Hematopoietic multipotent progenitor cell treated with erythropoietin and hydrocortisone succinate and interleukin-3 and kit ligand, for 8 days (in vitro differentiated cells): ENCODE measurements at places on chromosomes 2 and 18.
A peak's percentile ranks its signal among the peaks of the same experiment; 100 is the strongest.

DNA sequence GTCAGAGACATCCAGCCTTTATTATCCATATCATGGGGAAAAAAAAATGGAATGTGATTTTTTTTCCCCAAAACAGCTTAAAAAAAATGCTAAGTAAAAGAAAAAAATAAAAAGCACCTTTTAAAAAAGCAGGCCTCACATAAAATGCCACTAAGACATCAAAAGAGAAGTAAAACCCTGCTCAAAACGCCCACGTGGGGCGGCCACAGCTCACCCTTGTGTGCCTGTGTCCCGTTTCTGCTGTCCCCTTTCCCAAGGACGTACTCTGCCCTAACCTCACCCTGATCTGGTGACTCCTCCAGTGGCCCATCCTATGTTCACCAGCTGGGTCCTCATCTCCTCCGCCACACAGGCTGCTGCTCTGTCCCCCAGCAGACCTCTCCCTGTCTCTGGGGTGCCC is 125.4 kb downstream of the NEDD4L start:
- no peak for DNase-seq

DNA sequence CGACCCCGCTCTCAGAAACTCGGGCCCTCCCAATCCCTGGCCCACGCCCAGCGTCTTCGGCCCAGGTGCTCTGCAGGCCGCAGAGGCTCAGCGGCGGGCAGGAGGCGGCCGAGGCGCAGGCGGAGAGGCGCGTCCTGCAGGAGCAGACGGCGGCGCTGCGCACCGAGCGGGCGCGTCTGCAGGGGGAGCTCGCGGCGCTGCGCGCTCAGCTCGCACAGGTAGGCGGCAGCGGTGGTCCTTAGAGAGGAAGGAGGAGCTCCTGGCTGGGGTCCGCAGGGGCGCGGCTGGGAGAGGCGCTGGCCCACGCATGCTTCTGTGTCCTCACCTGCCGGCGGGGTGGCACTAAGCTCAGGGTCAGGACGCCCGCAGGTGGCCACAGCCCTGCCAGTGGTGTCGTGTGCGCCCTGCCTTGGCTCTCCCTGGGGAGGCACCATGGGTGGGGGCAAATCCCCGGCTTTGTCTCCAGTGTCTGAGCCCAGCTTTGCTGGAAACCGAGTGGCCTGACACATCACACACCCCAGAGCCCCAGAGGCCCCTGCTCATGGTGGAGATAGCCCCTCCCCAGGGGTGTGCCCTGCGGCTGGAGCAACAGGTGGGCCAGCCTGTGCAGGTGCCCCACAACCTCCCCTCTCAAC is 14.9 kb upstream of the SNED1 start:
- DNase-seq = peak; percentile 19

- peak; percentile 67 for DNase-seq
Observed at GRCh38 chr2:241314226-241315092, 1.0 kb downstream of the HDLBP start.

DNA sequence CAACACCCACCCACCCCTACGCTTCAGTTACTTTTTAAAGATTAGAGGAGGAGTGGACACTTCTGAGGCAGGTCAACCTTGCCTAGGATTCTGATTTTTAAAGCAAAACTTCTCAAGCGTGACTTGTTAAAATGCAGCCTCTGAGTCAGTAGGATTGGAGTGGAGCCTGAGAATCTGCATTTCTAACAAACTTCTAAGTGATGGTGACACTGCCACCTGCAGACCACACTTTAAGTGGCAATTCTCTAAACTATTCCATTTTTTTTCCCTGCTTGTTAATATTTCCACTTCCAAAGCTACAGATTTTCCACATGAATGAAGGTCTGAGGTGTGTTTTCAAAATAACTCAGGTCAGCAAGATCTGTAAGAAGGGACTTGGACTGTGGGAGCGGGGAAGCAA is 171.1 kb upstream of the CCDC150 start:
- no peak for DNase-seq

- DNase-seq = no peak
Observed at GRCh38 chr18:73408469-73408868, 540.7 kb upstream of the NETO1 start.

DNA sequence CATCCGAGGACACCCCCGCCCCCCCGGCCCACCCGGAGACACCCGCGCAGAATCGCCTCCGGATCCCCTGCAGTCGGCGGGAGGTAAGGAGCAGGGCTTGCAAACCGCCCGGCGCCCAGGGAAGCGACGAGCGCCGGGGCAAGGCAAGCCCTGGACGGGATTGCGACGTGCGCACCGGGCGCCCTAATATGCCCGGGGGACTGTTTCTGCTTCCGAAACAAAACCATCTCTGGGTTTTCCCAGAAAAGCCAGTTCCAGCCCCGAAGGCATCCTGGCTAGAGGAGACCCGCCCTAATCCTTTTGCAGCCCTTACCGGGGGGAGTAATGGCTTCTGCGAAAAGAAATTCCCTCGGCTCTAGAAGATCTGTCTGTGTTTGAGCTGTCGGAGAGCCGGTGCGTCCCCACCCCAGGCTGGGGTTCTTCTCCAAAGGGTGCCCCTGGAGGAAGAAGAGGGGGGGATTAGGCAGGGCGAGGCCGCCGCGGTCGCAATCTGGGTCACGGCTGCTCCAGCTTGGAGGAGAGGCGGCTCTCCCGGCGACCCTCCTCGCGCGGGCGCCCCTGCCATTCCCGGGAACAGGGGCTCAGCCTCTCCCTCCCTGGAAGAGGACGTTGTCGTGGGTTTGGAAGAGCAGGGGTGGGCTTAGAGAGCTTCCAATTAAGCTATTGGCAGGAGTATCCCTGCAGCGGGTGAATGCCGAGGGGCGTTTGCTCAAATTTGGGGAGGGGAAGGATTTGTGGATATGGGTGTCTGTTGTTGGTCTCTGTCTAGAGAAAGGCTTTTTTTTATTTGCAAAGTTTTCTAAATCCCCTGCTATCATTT is 521 bp downstream of the MYCN start:
- DNase-seq = no peak

DNA sequence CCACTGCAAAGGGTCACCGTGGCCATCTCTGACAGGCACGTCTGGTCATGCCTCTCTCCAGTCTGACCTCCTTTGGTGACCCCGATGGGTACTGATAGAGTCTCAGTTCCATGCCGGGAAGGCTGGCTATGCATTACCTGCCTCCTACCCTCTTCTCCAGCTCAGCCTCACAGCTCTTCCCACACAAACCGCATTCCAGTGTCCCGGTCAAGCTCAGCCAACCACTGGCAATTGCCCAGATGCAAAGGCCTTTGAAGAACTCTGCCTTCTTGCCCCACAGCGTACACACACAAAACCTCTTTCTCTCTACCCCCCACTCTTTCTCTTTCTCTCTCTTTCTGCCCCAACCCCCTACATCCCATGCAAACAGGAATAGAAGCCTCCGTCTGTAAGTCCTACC is 37.6 kb downstream of the TMEM163 start:
- DNase-seq = no peak

DNA sequence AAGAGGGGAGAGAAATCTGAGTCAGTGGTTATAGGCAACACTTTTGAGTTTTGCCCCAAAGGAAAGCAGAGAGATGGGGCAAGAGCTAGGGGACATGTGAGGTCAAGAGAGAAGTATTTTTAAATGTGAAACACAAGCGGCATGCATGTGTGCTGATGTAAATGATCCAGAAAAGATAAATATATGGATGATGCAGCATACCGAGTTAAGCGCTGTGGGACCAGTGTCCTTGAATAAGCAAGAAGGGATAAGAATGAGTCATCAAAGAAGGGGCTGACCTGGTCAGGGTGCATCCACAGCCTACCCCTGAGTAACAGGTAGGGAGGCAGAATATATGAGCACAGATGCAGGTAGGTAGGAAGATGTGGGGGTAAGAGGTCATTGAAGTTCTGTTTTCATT is 180.9 kb downstream of the TRABD2A start:
- no peak for DNase-seq

DNA sequence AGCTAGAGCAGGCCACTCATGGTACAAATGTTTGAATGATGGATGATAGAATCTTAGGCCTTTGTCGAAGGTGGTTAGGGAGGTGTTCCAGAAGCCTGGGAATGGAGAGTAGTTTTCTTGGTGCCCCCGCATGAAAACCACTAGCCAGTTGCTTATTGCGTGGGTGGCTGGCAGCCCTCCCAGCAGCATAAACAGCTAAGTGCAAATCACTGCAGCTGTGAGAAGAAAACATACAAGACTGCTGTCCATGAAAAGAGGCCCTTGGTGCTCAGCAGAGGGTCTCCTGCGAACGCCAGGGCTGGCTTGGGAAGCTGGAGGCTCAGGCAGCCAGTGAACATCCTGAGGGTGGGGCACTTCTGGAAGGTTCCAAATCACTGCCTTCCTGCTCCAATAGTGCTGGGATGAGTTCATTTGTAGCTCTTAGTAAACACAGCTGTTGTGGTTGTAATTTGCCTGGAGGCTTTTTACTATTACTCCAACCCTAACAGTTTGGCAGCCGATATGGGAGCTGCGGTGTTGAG is 118.8 kb downstream of the MGAT5 start:
- no peak for DNase-seq

GRCh38 chr2:82109418-82109817 is 1804.9 kb upstream of the LRRTM1 start:
- DNase-seq = no peak

DNA sequence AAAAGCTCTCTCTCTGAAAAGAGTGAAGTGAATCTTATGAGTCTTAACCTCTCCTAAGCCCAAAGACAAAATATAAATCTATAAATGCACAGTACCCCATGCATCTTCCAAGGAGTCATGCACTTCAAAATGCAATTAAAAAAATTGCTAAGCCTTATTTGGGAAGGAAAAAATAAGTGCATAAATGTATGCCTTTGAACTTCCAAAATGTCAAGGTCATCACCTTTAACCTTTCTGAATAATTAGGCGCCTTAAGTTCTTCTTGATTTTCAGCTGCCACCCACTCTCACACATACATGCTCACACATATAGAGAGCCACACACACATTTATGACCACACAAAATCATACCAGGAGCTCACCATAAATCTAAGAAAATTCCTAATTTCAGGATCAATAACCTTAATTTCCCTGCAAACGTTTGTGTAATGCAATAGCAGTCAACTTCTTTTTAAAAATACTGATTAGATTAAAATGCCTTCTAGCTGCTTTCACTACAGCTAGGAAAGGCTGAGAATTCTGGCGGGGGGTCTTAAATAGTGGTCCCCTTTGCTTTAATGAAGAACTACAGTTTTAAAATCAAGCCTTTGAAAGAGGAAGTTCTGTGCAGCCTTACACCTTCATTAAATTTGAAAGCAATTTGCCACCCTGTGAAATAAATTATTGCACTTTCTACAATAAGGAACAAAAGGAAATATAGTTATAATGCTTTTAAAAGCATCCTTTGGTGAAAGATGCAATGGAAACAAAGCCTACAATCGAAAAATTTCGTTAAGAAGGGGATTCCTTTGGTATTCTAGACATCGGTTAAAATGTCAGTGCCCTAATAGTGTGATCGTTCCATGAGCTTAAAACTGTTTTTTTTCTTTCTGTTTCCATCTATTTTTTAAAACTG is 3.6 kb downstream of the HOXD11 start:
- no peak for DNase-seq
